ENCODE measurements at places on chromosomes 6 and 20. TPM values are rescaled to one million over a fixed set of nuclear protein-coding genes. Genes with fewer than 3 reads are reported as not detected.

TRAPPC3L gene
- under 0.01 TPM for total RNA-seq

KIAA1586 gene
- 17.3 TPM for total RNA-seq

MYH7B gene
- total RNA-seq = 0.26 TPM

LAMA4 gene
- 494 TPM for total RNA-seq

ACOT13 gene
- total RNA-seq = 12.2 TPM

NOL4L gene
- total RNA-seq = 1.5 TPM

PTCHD4 gene
- total RNA-seq = 5.8 TPM

IYD gene
- total RNA-seq = not detected

ZNF391 gene
- 1.3 TPM for total RNA-seq

PNLDC1 gene
- not detected for total RNA-seq

SLC17A1 gene
- total RNA-seq = not detected

KIAA0408 gene
- 1.3 TPM for total RNA-seq

GRIK2 gene
- under 0.01 TPM for total RNA-seq

KCNK5 gene
- under 0.01 TPM for total RNA-seq

YWHAB gene
- 89.7 TPM for total RNA-seq

ME1 gene
- total RNA-seq = 22.1 TPM

CLIC5 gene
- not detected for total RNA-seq

GHRH gene
- not detected for total RNA-seq

PTK6 gene
- total RNA-seq = under 0.01 TPM

SCRT2 gene
- not detected for total RNA-seq

BMP2 gene
- total RNA-seq = 15.9 TPM

TRIM40 gene
- total RNA-seq = not detected

PACSIN1 gene
- not detected for total RNA-seq

BPIFB2 gene
- not detected for total RNA-seq
